ENCODE measurements at places on chromosomes 3 and 15. TPM values are rescaled to one million over a fixed set of nuclear protein-coding genes. Genes with fewer than 3 reads are reported as not detected.

DNA sequence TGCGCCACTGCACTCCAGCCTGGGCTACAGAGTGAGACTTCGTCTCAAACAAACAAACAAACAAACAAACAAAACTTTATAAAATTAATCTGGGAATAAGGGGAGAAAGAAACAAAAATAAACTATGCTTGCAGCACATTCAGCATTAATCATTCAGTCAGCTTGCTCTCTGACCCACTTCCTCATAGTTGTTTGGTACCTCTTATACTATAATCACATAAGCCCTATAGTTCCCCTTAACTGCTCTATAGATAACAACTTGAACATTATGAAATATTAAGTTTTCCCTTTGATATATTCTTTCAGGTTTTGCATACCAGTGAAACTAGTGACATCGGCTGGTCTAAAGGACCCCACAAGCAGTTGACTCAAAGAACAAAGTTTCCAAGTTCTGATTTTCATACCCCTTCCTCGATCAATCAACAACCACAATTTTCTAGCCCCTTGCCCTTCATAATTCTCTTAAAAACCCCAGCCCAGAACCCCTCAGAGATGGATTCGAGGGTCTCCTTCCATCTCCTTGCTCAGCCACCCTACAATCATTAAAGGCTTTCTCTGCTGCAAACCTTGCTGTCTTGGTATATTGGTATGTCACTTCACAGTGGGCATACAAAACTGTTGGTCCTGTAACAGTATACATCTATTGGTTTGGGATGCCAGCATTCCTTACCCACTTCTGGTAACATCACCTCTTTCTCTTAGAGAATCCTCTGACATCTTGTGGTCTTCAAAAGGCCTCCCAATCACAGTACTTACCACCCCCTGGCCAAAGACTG lies 26.4 kb downstream of the BCL2L10 start:
- no peak for DNase-seq

DNA sequence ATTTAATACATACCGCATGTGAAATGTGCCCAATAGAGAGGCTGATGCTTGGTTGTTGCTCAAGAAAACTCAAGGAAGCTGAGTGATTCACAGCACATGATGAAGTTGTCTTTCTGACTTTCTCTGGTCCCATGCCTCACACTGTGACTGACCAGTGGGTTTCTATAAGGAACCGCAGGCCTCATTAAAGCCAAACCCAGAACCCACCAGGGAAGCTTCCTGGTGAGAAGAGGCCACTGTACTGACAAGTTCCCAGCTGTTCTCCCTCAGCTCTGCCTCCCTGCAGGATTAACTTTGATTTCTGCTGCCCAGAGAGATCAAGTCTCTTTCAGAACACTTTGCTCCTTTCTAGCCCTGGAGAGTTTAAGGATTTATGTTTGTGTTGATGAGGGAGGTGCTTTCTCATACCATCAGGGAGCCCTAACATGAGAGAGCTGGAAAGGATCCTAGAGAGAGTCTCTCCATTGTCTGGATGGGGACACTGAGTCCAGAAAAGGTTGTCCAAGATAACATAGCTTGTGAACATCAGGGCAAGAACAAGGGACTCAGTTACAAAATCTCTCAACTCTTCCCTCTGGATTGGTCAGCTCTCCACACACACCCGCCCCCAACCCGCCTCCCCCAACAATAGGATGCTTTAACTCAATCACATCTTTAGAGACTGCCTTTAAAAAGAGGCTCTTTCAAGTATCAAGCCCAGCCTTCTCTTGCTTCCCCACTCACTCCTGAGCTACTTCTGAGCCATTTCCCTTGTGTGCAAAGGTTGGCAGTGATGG lies 303.2 kb upstream of the TLE3 start:
- DNase-seq = no peak

DNA sequence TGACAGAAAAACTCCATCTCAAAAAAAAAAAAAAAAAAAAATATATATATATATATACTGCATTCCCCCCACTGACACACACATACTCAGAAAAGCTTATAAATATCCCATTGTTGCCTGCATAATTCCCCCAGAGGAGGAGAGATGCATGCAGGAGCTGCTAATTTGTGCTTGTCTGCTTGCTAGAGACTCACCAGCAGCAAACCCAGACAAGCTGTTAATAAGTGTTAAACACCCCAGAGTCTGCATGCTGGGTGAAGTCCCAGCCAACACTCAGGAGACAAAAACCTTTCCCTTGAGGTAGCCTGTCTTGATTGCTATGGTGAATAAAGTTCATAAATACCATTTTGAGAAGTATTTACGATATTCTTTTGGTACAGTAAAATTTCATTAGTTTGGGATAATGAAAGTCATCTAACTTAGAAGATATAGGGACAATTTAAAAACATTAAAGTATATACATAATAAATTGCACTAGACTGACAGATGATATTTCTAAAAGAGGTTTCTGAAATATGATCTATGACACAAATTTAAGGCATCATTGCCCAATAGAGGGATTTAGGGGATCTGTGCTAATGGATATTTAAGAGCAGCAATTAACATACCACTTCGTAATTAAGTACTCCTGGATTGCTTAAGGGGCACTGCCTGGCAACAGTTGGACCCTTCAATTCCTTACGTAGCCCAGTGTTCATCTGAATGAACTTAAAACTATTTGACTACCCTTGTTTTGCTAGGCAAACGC lies 400.0 kb upstream of the C2CD4B start:
- no peak for DNase-seq

Gene DLL4
- 0.47 TPM for total RNA-seq

Gene CHRM5
- total RNA-seq = not detected

Gene RBP2
- not detected for total RNA-seq

DNA sequence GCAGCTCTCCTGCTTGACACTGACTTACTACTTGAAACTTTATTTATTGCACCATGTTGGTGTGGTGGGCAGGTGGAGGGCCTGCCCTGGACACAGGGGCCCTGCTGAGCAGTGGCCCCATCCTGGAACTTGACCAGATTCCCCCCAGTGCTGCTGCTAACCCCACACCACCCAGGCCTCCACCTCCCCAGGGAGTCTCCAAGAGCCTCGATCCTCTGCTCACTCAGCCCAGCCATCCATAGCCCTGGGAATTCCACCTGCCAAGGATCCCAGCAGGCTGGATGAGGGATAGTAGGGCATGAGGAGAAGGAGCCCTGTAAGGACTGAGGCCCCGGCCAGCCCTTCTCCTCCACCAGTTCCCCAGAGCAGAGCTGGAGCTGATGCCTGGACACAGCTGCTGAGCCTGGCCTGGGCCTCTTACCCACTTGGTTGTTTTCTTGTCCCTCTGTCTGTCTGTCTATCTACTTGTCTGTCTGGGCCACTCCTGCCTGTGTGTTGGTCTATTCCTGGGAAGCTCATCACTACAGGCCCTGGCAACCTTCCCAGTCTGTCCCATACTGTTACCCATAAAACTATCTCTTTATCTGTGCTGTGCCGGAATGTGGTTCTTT lies 2.8 kb downstream of the CHAC1 start:
- DNase-seq = no peak

GRCh38 chr15:81303244-81304225 lies 20.4 kb downstream of the STARD5 start:
- no peak for DNase-seq

- DNase-seq = peak; percentile 74
Measured at GRCh38 chr15:78200276-78200930, 34.0 kb downstream of the ACSBG1 start.

- no peak for DNase-seq
Measured at GRCh38 chr3:139774560-139775302, 97.0 kb upstream of the NMNAT3 start.

Measured in suprapubic skin (tissue), 4 donors.